ENCODE measurements at places on chromosomes 2 and 18.

DNA sequence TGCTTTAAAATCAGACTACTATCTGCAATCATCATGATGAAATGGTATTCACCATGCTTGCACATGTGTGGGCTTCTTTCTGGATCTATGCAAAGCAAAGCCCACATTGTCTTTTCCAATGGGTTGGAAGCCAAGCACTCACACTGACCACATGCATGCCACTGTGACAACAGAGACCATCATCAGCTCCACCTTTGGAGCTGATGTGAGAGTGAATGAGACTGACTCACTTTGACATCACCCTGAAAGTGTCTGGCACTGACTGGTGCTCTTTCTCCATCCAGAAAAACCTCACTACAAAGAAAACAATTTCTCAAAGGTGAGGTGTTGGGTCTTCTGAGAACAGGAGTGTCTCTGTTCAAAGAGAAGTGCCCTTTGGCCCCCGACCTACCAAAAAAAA is 4.7 kb downstream of the MYO5B start:
- no peak for DNase-seq

DNA sequence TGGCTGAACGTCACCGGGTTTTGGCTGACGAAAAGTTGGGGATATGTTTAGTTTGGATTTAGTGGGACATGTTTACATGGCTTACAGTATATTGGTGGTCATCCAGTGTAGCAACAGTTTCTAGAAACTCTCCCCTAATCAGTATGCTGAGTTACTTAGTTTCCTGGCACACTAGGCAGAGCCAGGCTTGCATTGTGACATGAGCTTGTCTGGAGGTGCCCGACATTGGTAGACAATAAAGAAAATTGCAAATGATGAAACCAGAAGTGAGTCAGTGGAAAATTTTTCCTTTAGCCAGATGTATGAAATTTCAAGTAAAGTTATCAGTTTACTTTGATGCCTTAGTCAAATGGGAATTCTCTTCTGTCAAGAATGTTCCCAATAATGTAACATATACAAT is 276.1 kb downstream of the RDH14 start:
- peak; percentile 12 for DNase-seq

GRCh38 chr2:158969715-158970240 is 1.3 kb downstream of the TANC1 start:
- no peak for DNase-seq

DNA sequence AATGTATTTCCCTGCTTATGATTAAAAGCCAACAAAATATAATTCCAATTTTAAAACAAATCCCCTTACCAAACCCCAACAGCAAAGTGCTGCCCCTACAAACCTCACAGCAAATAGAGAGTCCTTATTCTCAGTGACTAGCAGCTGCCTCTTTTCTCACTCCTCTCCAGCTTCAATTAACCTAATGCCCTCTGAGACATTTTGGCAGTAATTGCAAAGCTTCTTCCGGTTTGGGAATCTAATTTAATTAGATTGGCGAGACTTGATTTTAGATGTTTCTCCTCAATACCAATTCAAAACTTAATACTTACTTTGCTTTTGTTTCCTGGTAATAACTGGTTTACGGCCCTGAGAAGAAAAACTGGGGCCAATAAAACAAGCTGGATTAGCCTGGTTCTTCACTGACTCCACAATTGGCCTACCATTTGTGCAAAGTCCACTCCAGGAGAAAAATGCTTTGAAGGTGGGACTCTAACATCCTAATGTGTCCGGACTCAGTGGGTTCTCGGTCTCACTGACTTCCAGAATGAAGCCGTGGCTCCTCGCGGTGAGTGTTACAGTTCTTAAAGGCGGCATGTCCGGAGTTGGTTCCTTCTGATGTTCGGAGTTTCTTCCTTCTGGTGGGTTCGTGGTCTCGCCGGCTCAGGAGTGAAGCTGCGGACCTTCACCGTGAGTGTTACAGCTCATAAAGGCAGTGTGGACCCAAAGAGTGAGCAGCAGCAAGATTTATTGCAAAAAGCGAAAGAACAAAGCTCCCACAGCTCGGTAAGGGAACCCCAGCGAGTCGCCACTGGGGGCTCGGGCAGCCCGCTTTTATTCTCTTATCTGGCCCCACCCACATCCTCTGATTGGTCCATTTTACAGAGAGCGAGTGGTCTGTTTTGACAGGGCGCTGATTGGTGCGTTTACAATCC is 52.8 kb downstream of the SLC35F5 start:
- no peak for DNase-seq

DNA sequence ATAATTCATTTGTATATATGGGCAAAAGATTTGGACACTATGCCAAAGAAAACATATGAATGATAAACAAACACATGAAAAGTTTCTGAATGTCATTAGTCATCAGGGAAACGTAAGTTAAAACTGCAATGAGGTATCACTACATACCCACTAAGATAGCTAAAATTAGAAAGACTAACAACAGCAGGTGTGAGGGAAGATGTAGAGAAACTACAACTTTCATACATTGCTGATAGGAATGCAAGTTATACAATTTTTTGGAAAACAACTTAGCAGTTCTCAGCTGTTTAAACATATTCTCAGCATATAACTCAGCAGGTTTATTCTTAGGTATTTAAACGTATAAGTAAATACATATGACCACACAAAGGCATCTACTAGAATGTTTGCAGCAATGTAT is 563.5 kb upstream of the KLHL29 start:
- DNase-seq, result no peak

Measured in IMR-90 (cell line).